ENCODE measurements at places on chromosomes 16 and 17.
A peak's percentile ranks its signal among the peaks of the same experiment; 100 is the strongest.

DNA sequence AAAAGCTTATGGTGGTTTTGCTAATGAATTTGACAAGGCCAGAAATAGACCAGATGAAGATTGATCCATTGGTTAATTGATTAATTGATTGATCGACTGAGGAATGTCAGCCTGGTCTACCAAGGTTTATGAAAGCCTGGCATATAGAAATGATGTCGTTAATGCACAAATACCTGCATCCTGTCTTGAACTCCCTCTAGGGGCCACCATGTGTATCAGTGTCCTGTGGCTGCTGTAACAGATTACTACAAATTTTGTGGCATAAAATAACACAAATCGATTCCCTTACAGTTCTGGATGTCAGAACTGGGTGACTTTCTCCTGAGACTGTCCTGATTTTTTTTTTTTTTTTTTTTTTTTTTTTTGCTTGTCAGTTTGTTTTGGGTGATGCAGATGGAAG, 553.2 kb downstream of the MAF start:
- DNase-seq, result no peak

GRCh38 chr17:2083613-2084035, 28.7 kb downstream of the HIC1 start:
- DNase-seq, result no peak

DNA sequence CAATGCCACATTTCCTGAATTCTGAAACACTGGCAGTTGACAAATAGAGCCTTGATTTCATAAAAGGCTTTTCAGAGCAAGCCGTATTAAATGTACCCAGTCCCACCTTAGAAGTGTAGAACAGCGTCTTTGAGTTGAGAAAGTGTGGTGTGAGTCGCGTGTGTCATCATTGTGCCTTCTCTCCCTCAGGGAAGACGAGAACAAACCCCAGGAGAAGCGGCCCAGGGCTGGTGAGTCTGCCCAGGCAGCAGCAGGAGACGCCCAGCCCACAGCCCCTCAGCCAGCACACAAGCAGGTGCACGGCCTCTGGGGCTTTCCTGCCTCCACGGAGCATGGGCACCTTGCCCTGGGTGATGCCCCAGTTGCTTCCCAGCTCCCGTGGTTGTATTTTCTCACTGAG, 34.0 kb downstream of the CIBAR2 start:
- no peak for DNase-seq

DNA sequence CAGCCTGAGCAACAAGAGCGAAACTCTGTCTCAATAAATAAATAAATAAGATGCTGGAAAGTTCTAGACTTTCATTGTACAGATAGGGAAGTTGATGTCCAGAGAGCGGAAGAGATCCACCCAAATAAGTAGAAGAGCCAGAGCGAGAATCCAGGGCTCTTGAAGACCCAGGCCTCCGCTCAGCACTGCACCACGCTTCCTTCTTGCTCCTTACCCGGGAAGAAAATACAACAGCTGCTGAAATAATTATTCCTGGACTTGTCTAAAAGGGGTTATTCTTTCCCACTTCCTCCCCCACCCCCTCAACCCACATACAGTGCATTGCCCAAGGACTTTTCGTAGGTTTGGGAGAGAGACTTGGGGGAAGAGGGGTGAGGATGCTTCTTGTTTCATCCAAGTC, 26.7 kb downstream of the CDK5RAP3 start:
- no peak for DNase-seq

GRCh38 chr16:78593352-78593751, 493.9 kb downstream of the WWOX start:
- DNase-seq, result no peak

DNA sequence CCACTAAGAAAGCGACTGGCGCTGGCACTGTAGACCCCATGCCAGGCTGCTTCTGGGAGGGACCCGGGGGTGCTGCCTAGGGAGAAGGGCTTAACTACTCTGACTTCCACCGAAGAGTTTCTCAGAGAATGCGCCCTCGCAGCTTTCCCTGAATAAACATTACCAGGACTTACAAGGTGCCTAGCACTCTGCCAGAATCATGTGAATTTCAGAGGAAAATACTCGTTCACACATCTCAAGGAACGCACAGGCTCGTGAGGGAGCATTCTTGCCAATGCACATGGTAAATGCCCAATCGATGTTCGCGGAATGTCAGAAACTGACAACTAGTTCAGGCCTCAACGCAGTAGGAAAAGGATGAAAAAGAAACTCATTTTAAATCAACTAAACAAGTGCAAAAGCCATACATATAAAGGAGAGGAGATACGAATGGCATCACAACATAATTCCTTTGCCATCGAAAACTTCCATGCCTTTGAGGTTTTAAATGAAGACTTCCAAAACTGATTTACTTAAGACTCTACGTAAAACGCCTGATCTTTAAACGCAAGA, 999 bp downstream of the CMC2 start:
- no peak for DNase-seq

GRCh38 chr17:82775001-82775823, 23.3 kb downstream of the TBCD start:
- DNase-seq, result peak; percentile 34

DNA sequence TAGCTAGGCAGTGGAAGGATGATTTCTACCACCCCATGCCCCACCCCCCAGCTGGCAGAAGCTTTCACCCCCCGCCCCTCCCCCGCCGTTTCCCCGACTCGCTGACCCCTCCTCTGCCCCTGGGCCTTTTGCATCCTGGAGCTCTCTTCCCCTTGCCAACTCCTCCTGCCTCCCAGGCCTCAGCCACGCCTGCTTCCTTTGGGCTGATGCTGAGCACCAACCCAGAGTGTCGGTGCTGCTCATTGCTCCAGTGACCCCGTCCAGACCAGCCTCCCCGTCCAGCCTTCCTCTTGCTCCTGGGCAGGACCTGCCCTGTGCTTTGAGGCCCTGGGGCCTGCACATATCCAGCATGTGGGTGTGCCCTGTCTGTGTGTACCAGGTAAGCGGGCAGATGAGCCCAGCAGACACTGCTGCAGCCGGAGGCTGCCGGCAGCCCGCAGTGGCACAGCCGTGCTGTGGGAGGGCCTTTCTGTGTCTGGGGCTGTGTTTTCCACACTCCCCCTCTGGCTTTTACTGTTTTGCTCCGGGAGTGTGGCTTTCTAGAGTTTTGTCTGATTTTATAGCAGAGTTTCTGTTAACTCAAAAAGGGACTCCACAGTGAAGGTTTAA, 72.9 kb downstream of the JPH3 start:
- DNase-seq, result no peak

- DNase-seq, result no peak
Measured at GRCh38 chr17:72244494-72244893, 123.7 kb downstream of the SOX9 start.

GRCh38 chr17:7563115-7563869, 1.6 kb downstream of the SENP3 start:
- DNase-seq, result no peak

- DNase-seq, result peak; percentile 52
Measured at GRCh38 chr17:82212331-82213250, at the start of gene CCDC57. TSS of gene CCDC57 (minus strand) at chr17:82212842. CDS start at chr17:82201944, 10,898 bp downstream.

GRCh38 chr16:24009955-24010354, 174.2 kb downstream of the PRKCB start:
- DNase-seq, result no peak

DNA sequence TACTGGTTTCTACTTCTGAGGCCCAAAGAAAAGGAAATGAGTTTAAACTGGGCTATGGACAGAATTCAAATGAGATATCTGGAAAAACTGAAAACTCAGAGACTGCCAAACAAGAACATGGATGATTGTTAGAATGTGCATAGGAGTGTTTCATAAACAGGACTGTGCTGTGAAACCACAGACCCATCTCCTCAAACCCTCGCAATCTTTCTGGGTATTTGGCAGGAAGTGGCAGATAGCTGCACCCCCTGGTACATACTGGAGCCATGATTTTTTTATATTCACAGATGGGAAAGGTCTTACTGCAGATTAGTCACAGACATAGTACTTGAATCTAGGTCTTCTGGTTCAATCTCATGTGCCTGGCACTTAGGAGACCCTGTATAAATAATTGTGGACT, 145.0 kb downstream of the CCDC182 start:
- no peak for DNase-seq

DNA sequence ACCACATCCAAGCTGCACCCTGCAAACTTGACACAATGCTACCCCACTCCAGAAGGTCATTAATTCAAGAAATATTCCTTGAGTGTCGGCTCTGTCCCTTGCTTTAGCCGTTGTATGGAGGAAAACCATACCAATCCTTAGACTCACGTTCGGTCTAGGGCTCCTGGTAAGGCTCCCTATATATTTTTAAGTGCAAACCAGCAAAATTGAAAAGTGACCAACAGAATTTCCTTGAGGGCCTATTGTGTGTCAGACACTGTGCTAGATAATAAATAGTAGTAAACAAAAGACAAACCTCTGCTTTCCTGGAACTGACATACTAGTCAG, 390 bp upstream of the BBS2 start:
- no peak for DNase-seq

DNA sequence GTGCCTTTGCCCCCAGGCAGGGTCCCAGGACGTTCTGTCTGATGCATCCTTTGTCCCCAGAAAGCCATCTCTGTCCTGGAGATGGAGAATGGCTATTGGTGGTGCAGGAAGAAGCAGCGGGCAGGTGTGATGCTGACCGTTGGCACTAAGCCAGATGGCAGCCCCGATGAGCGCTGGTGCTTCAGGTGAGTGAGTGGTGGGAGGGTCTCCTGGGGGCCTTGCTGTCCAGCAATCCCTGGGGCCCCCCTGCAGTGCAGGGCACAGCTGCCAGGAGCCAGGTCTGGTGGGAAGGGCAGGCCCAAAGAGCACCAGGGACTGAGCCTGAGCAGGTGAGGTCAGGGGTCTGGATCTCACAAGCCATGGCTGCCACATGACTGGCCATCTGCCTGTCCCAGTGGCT, 18.1 kb downstream of the TRPV2 start:
- no peak for DNase-seq

- DNase-seq, result no peak
Measured at GRCh38 chr16:9755081-9755480, 427.1 kb downstream of the GRIN2A start.

DNA sequence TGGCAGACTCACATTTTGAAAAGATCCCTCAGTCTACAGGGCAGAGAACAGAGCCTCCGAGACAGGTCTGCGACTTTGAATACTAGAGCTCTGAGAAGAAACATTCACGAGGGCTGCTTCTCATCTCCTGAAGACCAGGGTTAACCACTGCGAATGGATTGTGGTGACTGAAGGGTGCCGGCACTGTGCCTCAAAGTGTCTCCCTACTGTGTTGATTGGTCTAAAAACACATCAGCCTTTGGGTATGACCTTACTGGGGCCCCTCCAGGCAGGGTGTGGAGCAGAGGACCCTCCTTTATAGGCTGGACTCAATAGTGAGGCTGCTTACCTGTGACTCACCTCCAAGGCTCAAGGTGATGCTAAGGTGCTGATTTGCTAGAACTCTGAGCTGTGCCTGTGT, 2.6 kb upstream of the LGALS9 start:
- no peak for DNase-seq

- no peak for DNase-seq
Measured at GRCh38 chr16:70688246-70688742, 2.4 kb upstream of the MTSS2 start.

Data from activated CD4-positive, alpha-beta T cell treated with anti-CD3 and anti-CD28 coated beads, Interleukin-2, amount 50 U/mL, for 1 hour (primary cell).